ENCODE measurements at places on chromosomes 12 and 14. TPM values are rescaled to one million over a fixed set of nuclear protein-coding genes. Genes with fewer than 3 reads are reported as not detected.
A peak's percentile ranks its signal among the peaks of the same experiment; 100 is the strongest.

- no peak for DNase-seq
Observed at GRCh38 chr12:52669426-52669825, 10.8 kb downstream of the KRT1 start.

- DNase-seq = no peak
Observed at GRCh38 chr12:49304161-49304560, 9.2 kb downstream of the PRPH start.

The LRRC43 gene
- 8.0 TPM for polyA plus RNA-seq

DNA sequence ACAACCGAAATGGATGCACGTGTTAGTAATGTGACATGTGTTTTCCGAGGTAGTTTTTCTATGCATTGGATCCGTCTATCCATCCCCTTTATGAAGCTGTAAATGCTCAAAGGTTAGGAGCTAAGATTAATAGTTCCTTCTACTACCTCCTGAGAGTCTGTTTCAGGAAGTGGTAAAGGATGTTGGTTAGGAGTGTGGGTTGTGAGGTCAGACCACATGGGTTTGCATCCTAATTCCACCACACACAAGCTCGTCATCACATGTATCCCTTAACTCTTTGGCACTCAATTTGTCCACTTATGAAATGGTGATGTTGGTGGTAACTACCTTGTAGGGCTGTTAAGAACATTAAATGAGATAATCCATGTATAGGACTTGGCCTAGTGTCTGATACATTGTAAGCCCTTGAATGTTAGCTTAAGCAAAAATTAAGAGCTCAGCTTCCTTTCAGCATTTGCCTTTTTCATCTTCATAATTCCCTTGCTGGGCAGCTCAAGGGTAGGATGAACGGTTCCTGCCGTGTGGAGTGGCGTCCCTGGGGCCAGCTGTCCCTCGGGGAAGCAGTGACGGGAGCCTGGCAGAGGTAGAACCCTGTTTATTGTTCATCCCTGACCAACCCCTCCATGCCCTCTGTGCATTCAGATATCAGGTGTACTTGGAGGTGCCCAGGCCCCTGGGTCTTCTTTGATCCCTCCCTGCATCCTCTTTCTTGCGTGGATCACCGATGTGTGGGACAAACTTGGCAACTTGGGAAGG lies 52.3 kb downstream of the TSPAN9 start:
- DNase-seq = no peak

- no peak for DNase-seq
Observed at GRCh38 chr14:38389681-38390080, 133.8 kb upstream of the CLEC14A start.

The NAV3 gene
- polyA plus RNA-seq = 9.4 TPM

DNA sequence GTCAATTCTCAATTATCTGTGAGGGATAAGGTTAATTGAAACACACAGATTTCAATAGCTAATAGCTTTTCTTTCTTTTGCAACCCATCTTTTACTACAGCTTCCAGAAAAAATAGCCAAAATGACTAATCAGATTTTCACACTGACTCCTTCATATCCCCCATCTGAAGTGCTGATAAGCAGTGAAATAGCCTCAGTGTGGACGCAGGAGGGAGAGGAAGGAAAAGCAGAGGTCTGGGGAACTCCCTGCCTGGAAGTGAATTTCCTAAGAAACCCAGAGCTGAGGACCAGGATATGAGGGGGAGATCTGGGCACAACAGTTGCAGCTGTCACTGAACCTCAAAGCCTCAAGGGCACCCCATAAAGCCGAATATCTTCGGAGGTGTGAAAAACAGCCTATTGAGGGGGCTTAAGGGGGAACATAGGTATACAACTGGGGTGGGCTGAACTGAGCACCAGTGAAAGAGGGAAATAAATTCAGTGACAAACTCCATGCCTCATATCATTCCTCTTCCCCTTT lies 60.9 kb downstream of the EMP1 start:
- DNase-seq = no peak

The OR4K1 gene
- not detected for polyA plus RNA-seq

GRCh38 chr12:113055594-113056380 lies 743 bp upstream of the DTX1 start:
- DNase-seq = no peak

- no peak for DNase-seq
Observed at GRCh38 chr12:58079806-58080205, 138.4 kb downstream of the ATP23 start.

- DNase-seq = no peak
Observed at GRCh38 chr12:114580306-114580705, 103.7 kb downstream of the TBX3 start.

DNA sequence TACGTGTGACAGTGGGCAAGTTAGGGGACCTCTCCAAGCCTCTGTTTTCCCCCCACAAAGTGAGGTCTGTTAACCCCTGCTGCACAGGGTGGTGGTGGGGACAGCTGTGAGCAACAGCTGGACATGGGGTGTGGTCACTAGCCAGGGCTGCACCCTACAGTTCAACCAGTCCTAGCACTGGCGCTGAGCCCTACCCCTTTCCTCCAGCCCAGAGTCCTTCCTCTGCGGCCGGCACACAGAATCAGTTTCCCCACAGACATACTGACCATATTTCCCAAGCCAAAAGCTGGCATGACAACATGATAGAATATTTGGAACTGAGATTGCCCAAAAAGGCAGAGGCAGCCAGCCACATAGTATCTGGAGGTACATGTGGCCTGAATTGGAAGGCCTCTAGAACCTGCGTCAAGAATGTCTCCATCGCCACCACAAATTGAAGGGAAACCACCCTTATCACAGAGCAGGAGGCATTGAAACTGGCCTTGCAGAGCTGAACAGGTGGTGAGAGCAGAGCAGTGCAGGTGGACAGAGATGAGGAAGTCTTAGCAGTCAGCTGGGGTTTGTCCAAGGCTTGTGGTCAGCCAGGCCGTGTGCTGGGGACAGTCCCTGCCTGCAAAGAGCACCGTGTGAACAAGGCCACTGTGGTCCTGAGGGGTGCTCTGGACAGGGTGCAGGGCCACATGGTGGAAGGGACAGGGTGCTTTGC lies 21.2 kb downstream of the DEGS2 start:
- DNase-seq = no peak

The USP44 gene
- 2.9 TPM for polyA plus RNA-seq

The GRIP1 gene
- polyA plus RNA-seq = 29.2 TPM

The PRB2 gene
- 0.64 TPM for polyA plus RNA-seq

The VWF gene
- 9.4 TPM for polyA plus RNA-seq

GRCh38 chr14:64628940-64629408 lies 75.2 kb upstream of the PLEKHG3 start:
- DNase-seq = no peak

The LGMN gene
- polyA plus RNA-seq = 138 TPM

GRCh38 chr12:2292560-2292959 lies 239.8 kb downstream of the CACNA1C start:
- DNase-seq = no peak

The KRT8 gene
- polyA plus RNA-seq = 234 TPM

DNA sequence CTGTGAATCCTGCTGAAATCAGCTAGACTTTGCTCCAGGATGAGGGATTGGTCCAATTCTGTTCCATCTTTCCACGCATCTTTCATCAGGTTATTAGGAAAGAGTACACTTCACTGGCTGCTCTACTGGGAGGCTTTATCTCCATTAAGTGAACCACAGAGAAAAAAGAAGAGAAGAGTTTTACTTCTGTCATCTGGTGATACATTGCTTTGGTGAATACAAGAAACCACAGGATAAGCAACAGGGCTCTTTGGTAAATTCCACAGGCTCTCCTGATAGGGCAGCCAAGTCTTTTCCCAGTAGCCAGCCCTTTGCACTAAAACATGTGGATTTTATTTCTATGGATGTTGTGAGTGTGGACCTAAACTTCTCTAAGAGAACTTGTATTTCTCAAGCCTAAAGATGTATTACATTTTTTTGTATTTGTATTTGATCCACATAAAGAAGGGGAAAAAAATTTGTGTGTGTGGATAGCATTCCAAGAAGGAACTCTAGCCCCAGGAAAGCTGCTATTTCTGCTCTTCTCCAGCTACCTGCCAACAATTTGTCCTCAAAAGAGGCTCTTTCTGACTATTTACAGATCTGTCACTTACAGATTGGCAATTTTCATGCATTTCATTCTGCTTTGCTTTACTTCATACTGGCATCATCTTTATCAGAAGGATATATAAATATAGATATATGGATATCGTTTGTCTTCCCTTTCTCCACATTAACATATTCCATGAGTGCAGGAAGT lies 1117.6 kb upstream of the TMEM132C start:
- no peak for DNase-seq

GRCh38 chr14:76644855-76645518 lies 116.3 kb upstream of the VASH1 start:
- DNase-seq = peak; percentile 22

GRCh38 chr12:132014915-132015280 lies 65.2 kb downstream of the EP400 start:
- no peak for DNase-seq

DNA sequence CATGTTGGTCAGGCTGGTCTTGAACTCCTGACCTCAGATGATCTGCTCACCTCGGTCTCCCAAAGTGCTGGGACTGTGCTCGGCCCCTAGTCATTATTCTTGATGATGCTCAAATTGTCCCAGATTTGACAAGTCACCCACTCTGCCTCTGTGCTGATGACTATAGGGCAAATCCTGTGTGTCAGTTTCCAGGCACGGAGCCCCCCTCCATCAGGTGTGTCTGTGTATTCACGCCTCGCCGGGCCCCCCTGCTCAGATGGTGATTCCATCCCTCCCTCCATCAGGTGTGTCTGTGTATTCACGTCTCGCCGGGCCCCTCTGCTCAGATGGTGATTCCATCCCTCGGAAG lies 4.3 kb upstream of the GPR132 start:
- DNase-seq = no peak

The AKAP6 gene
- 2.5 TPM for polyA plus RNA-seq

GRCh38 chr12:46109343-46110222 lies 119.2 kb upstream of the SCAF11 start:
- DNase-seq = no peak

DNA sequence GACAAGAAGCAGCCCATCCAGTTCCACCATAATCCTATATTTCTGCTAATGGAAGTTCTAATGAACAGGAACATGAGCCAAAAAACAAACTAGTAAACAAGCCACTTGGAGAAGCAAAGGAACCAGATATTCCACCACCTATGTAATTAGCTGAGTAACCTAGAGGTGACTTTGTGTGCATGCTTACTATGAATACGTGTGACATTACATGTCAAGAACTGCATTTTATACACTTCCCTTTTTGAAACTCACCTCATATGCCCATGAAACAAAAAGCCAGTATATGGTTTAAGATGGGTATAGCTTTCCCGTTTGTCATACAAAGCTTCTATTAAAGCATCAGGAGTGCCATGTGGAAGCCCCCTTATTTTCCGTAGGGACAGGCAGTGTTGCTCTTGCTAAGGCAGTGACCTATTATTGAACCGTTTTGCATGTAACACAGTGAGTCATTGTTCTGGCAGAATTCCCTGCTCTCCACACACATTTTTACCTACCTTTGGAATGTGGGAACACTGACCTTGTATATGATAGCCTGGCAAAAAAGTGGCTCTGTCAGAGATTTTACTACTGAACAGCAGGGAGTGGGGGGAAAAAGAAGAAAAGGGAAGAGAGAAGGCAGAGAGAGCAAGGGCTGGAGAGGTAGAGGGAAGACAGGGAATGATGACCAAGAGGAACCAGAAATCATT lies 34.8 kb upstream of the FRMD6 start:
- DNase-seq = peak; percentile 28

DNA sequence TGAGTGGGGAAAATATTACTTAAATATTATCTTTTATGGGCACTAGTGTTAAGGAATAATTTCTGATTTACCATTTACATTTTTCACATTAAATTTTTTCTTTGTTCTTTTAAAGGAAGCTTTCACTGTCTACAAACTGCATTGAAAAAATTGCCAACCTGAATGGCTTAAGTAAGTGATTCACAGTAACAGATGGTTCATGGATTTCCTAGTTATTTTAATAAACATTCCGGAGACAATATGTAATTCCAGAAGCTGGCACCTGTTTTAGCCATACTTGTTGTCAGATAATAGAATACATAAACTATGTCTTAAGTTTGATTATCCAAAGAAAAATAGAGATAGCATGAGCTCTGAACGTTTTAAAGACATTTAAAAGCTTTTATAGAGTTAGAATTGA lies 17.1 kb downstream of the DNAL1 start:
- DNase-seq = no peak

DNA sequence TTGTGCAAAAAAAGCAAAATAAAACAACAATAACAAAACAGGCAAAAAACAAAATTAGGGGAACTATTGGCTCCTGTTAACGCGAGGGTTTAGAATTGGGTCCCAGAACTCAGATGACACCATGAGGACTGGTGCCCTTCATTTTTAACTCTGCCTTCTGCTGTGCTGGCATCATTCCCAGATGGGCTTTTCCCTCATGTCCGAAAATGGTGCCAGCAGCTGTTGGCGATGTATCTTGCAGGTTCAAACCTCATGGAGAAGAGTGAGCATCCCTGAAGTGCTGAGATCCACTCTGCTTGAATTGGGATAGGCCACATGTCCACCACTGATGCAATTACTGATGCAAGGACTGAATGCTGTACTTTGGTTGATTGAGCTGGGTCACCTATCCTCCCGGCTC lies 61.1 kb downstream of the MYRFL start:
- DNase-seq = no peak

DNA sequence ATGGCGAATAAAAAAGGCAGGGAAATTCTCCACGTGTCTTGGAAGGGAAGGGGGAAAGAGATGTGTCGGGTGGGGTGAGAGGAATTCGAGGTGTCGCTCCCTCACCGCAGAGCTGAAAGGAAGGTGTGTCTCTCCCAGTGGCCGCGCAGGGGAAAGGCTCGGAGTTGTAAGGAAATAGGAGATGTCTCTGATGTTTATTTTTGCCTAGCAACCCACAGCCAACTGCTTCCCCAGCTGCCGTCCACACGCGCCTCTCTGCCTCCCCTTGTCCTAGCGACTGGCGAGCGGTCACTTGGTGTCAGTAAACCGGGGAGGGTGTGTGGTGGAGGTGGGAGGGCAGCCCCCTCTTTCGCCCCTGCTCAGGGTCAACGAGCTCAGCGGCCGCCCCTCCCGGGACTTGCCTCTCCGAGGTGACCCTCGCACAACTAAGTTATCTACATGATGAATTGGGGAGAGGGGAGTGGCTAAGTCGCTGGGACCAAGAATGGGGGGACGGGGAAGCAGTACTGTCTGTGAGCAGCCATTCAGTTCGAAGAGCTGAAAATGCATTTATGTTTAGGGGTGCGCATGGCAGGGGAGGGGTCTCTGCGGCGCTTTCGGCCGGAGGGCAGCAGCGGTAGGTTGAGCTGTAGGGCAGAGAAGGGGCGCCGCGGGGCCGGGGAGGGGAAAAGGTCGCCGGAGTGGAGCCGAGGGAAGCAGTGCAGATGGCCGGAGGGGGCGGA lies 585 bp upstream of the DYRK2 start:
- peak; percentile 91 for DNase-seq

The CIDEB gene
- polyA plus RNA-seq = 32.3 TPM

- no peak for DNase-seq
Observed at GRCh38 chr14:100866666-100867630, 36.6 kb downstream of the RTL1 start.

DNA sequence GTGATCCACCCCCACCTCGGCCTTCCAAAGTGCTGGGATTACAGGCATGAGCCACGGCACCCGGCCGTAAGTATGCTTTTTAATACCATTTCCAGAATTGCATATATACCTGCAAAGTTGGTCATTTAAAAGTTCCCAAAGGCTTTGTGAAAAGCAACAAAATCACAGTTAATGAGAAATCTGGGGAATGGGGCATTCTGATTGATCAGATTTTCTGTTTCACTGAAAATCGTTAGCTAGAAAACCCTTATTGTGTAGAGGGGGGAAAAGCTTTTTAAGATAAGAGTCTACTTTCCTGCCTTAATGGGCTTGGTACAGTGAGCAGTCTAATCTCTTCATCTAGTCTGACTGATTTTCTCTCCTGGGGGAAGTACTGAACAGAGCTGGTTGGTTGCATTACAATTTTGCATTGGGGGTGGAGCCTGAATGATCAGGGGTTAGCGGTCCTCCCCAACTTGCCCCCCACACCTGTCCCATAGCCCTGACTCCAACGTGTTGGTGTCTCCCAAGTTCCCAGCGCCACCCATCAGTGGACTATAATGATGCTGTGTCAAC lies 23.8 kb downstream of the IL31 start:
- DNase-seq = no peak
